T-helper 2 cell (primary cell): ENCODE measurements at places on chromosomes 7 and 10.

- DNase-seq, result no peak
These were observed 117.5 kb downstream of the CAMK1D start for GRCh38 chr10:12466704-12467305.

- DNase-seq, result no peak
These were observed 42.3 kb downstream of the JMJD1C start for GRCh38 chr10:63423494-63423893.

DNA sequence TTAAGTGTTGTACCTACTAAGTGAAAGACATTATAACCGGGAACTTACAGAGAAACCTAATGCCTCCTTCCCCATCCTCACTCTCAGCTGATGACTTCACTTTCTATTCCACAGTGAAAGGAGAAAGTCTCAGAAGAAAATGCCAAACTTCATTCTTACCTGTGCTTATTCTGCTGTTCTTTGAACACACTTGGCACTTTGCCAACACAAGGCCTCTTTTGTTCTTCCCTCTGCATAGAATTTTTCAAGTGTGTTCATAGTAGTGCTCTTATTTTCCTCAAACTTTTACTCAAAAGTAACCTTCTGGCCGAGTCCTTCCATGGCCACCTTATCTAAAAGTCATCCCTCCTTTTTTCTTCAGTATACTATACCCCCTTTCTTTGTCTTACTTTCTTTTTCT, 59.4 kb upstream of the ETV1 start:
- no peak for DNase-seq

DNA sequence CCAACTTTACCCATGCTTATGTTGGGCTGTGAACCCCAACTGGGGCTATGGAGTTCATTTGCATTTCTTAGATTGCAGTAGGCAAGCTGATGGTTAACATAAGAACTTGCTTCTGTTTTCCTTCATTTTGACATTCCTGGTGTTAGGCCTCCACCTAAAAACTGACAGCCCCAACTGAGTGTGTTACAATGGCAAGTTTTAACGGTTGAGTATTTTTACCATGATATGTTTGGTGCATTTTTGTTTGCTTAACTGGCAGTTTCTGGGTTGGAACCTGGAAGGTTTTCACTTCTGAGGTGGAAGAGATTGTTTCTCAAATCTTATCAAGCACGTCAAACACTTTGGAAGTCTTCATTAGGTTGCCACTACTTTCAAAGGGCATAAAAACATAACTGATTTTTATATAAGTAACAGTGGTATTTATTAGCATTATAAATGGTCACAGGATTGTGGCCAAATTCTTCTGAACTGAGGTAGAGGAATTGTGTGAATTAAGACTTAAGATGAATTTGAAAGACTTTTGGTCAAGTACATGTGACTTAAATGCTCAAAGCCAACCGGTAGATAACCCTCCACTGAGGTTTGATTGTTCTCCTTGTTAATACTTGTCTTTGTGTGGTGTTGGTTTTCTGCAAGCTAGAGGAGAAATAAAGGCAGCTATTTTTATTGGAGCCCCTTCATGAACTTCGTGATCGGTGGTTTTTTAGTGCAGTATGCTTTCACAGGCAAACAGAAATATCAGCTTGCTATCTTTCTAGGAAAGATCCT, 2.8 kb downstream of the BMI1 start:
- no peak for DNase-seq

DNA sequence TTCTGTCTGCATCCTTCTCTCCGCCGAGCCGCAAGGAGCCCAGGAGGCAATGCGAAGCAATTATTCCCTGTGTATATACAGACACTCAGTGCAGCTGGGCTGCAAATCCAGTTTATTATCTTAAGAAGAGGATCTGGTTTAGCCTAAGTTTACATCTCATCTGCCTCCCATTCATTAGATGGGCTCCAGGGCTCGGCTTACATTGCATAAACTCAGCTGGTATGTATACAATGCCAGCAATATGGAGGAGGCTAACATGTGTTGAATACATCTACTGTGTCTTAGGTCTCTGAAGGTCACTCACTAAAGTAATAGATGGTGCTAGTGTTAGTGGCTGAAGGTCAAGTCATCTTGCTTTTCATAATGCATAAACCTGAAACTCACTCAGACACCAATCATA, 996.8 kb downstream of the KCNMA1 start:
- no peak for DNase-seq

DNA sequence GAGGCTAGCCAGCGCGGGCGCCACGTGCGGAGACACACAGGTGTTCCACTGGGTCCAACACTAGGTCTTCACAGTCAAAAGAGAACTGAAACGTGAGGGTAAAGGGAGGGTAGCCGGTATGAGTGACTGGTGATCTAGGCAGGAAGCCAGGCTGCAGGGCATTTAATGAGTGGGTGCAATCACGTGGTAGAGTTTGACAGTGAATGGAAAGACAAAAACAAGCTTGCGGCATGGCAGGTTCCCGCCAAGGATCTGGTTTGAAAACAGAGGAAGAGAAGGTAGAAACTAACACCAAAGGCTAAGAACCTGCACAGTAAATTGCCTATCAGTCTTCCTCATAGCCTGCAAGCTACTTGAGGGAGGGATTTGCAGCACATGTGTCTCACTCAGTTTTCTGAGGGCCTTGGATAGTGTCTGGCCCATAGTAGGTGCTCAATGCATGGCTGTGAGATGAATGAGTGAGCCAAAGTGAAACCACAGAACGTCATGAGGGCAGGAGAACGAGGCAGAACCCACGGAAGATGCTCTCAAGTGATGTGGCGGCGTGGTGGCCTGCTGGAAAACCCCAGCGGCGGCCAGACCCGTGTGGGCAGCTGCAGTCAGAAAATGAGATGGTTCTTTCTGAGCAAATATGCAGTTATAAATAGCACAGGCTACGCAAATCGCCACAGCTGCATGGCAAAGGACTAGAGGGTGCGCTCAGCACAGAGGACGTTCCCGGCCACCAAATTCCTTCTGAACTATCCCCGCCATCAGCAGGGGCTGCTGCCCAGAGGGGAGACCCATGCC, 183.6 kb upstream of the NFE2L3 start:
- DNase-seq, result no peak

- DNase-seq, result no peak
These were observed 51.9 kb upstream of the CHST15 start for GRCh38 chr10:124145109-124145870.

GRCh38 chr10:34109952-34110702, 705.0 kb downstream of the PARD3 start:
- DNase-seq, result no peak

- DNase-seq, result no peak
These were observed 491.7 kb downstream of the CCSER2 start for GRCh38 chr10:84820120-84820519.

DNA sequence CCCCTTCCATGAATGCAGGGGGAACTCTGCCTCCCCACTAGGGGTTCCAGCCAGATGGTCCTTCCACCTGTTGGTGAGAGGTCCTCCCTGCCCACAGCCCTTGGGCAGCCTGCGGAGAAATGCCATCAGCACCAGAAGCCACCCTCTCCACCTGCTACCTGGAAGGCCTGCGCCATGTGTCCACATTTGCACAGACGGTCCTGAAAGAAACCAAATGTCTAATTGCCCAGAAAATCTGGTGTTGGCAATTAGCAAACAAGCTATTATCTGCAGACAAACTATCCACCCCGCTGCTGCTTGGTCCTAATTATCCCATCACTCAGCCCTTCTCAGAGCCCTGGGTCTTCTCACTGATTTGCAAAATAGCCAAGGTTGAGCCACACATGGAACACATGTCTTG, 32.3 kb downstream of the HSPA12A start:
- no peak for DNase-seq

- no peak for DNase-seq
These were observed 96.3 kb upstream of the PDCD4 start for GRCh38 chr10:110775406-110775805.

DNA sequence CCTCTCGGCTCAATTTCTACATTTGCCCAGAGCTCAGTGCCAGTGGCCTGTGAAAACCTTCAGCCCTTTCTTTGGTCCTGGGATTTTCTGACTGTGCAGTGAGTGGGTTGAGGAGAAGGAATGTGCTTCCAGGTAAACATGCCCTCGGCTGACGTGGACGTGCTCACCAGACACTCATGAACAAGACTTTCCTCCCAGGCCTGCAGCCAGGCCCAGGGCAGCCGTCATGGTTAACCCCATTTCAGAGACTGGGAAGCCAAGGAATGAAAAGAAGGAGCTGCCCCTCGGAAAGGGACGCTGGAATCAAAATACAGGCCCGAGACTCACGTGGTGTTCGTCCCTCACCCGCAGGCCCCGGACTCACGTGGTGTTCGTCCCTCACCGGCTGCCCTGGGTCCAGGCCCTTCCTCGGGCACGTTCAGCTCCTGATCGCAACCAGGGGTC, 8.8 kb upstream of the CALML5 start:
- no peak for DNase-seq

- DNase-seq, result no peak
These were observed 13.9 kb downstream of the ZNF488 start for GRCh38 chr10:47370015-47370767.

DNA sequence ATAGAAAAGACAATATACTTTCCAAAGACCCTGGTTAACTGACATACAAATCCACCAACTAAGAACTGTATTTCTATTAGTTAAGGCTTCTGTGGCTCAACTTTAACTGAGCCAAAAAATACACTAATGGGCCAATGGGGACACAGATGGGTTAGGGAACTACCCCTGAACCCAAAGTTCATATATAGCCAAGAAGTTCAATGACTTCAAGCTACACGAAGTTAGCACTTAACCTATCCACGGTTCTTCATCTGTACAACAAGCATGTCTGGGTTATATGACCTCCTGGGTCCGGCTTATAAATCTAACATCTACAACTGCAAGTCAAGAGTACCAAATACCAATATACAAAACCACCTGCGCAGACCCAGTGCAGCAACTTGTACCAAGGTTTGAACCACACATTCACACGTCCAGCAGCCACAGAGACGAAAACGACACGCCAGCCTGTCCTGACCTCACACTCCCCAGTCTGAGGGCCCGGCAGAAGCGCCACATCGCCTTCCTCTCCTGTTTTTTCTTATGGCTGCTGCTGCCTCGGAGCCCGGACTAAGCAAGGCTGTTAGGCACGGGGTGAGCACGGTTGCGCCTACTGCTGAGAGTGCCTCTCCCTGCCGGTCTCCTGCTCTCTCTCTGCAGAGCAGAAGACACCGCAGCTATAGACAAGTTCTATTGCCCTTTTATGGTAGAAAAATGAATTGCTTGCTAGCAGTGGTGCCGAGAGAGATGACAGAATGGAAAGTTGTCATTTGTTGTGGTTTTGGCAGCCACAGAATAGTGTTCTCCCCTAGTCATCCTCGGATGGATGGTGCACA, 86.3 kb downstream of the RNF216 start:
- peak; percentile 95 for DNase-seq

- DNase-seq, result no peak
These were observed 81.1 kb downstream of the ARHGAP12 start for GRCh38 chr10:31847515-31847914.

DNA sequence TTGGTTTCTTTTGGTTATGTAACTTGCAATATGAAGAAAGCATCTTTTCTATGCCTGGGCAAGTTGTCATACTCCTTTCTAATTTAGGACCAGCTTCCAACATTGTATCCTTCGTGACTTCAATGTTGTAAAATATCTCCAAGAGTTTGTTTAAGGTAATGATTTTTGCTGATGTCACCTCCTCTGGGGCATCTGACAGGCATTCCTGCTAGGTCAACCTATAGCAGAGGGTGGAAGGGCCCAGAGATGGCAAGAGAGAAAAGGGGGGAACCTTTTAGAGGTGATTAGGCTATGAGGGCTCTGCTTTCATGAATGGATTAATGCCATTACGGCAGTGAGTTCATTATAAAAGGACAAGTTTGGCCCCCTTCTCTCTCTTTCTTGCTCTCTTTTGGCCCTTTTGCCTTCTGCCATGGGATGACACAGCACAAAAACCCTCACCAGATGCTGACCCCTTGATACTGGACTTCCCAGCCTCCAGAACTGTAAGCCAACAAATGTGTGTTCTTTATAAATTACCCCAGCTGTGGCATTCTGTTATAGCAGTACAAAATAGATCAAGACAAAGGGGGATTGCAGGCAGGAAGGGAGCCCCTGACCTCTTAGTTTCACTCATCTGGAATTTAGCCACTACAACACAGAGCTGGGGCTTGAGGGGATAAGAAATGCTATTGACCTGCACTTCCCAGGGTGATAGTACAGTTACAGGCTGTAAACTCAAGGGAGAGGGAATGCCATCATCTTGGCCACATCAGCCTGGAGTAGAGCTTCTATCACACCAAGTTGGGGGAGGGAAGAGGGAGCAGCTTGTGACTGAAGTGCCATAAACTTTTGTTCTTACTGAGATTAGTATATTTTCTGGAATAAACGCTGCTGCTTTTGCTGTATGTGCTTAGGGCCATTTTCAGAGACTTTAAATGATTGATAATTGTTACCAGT, 195.9 kb downstream of the CFTR start:
- DNase-seq, result no peak

DNA sequence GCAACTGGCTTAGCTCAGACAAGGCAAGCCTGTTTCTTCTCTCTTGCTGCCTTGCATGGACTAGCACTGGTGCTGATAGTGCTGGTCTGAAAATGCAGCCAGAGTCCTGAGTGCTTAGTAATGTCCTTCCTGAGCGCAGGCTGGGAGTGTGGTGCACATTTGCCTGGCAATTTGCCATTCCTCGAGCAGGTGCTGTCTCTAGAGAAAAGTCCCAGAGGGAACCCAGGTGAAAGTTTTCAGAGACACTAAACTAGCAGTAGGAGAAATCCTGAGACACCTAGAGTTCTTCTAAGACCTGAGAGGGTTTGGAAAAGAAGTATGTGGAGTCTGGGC, 1.9 kb downstream of the SFTPD start:
- DNase-seq, result no peak

GRCh38 chr7:95472581-95473161, 13.1 kb upstream of the ASB4 start:
- DNase-seq, result no peak

GRCh38 chr7:157757776-157758467, 421.1 kb downstream of the DNAJB6 start:
- DNase-seq, result no peak

GRCh38 chr10:126434235-126434634, 46.0 kb upstream of the ADAM12 start:
- no peak for DNase-seq

GRCh38 chr10:121236621-121237020, 361.6 kb downstream of the FGFR2 start:
- DNase-seq, result no peak

GRCh38 chr7:40455485-40455884, 320.7 kb downstream of the SUGCT start:
- DNase-seq, result no peak

- no peak for DNase-seq
These were observed 10.7 kb upstream of the AKR1B1 start for GRCh38 chr7:134469622-134470021.
